ENCODE measurements at places on chromosomes 6 and 20. TPM values are rescaled to one million over a fixed set of nuclear protein-coding genes. Genes with fewer than 3 reads are reported as not detected.

DNA sequence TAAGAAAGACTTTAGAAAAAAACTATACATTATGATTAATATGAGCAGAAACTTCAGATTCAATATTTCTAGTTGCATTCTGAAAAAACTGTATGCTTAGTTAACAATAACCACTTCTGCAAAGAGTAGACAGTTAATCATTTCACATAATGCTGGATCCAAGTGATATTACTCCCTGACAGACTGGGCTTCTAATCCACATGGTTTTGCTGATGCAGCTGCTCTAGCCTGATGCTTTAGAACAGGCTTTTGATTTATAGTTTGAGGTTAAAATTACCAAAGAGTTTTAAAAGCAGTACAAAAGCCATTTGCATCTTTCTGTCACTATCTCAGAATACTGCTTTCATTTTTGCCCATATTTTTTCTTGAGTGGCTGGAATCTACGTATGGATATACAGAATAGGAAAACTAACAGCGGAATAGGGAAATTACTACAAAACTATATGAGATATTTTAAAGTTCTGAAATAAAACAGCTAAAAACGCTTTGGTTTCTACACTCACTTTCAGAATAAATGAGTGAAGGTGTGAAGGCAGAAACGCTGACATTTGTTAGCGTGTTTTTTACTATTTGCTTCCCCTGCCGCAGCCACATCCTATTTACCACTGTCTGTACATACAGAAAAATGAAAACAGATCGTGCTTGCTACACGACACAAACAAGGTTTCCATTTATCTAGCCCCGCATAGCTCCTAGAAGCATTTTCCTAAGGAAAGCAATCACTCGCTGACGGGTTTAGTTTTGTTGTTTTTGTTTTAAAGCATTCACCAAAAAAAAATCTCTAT lies 61.7 kb downstream of the METTL24 start:
- no peak for DNase-seq

The OOEP gene
- total RNA-seq: not detected

DNA sequence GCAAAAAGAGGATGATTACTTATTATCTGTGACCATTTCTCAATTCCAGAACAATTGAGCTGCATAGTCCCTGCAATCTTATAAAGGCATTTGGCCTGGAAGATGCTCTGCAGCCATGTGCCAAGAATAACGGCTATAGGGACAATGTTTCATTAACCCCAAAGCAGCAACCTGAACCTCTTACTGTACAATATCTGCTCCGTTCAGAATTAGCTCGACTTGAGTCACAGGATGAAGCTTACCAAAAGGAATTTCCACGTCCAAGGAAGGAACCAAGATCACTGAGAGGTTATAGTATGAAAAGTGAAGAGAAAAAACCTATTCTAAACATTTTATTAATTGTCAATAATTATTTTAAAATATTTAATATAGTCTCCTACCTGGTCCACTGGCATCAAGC lies 167.3 kb upstream of the GMDS start:
- DNase-seq: no peak

The ZNF334 gene
- total RNA-seq: not detected

The GUCA1A gene
- total RNA-seq: not detected

The OPRL1 gene
- 1.6 TPM for total RNA-seq

Measured in HCT116 (cell line).